ENCODE measurements at places on chromosomes 7 and 10.

DNA sequence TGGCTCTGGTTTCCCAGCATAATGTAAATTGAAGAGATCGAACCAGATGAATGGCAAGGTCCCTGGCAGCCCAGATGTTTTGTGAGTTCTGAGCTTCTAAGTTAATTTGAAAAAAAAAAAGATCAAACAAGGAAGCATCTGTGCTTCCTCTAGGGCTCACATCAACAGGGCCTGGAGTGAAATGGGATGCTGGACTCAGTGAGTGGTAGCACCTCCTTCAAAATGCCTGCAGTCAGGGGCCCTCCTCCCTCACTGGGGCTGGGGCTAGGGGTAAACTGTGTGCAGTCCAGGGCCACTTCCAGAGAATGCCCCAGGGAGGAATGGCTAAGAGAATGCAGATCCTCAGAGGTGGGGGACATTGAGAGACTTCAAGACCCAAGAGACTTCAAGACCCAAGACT lies 6.0 kb upstream of the CUEDC2 start:
- no peak for DNase-seq

- DNase-seq: peak; percentile 68
Observed at GRCh38 chr10:11813855-11814567, 9.1 kb upstream of the PROSER2 start.

DNA sequence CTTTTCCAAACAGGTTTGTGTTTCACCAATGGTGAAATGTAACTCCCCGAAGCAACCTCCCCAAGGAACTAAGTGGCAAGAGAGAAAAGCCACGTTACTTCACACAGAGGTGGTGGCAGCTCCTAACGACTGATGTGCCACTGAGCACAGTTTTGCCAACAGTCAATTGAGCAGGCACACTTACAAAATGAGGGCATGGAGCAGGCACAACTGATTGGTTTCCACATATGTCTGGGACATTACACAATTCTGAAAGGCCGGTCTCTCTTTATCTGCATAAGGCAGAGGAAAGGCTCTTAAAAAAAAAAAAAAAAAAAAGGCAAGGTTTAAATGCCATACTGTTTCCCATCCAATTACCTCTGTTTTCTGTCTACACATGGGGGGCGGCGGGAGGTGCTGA lies 86.7 kb downstream of the GFRA1 start:
- no peak for DNase-seq

DNA sequence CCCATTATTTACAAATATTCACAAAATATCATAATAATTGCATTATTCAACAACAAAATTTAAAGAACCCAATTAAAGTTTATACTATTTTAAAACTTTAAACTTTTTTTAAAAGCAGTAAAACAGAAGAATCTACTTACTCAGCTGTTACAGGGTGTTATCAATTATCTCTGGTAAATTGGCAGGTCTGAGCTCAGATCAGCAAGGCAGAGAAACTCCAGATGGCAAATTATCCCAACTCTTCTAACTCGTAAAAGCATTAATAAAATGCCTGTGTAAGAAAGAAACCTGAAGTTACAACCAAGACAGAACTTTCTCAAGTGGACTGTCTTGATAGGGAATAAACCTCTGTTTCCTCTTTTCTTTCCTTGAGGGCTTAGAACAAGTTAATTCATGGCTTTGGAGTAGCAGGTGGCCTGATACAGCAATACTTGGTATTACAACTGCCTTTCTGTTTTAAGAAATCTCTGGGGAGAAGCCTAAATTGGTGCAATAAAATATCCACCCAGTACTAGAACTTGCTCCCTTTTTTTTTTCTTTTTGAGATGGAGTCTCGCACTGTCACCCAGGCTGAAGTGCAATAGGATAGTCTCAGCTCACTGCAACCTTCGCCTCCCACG lies 275.3 kb upstream of the MKLN1 start:
- DNase-seq: no peak

- no peak for DNase-seq
Observed at GRCh38 chr10:30606313-30606712, 23.2 kb downstream of the LYZL2 start.
